Pancreas (tissue), 10 donors: ENCODE measurements at places on chromosomes 12 and 14. TPM values are rescaled to one million over a fixed set of nuclear protein-coding genes. Genes with fewer than 3 reads are reported as not detected.

Gene RACGAP1
- total RNA-seq: 2.9 TPM

Gene GLI1
- 0.84 TPM for total RNA-seq

Gene MYH6
- total RNA-seq: 0.05 TPM

Gene TAS2R13
- total RNA-seq: 0.75 TPM

Gene SERPINA3
- 1,011 TPM for total RNA-seq

Gene CLEC4C
- total RNA-seq: not detected

Gene LRRIQ1
- 0.92 TPM for total RNA-seq

Gene RTRAF
- 70.6 TPM for total RNA-seq

Gene SH2B3
- 11.2 TPM for total RNA-seq

Gene TAS2R10
- 0.25 TPM for total RNA-seq

Gene SLC7A8
- total RNA-seq: 16.9 TPM

Gene LTA4H
- total RNA-seq: 57.1 TPM

Gene NFE2
- 0.47 TPM for total RNA-seq

Gene KRT75
- total RNA-seq: not detected

Gene MYBPC1
- not detected for total RNA-seq

Gene PNP
- total RNA-seq: 9.4 TPM

Gene HPD
- 1.4 TPM for total RNA-seq

Gene C14orf39
- not detected for total RNA-seq

Gene BMP4
- 2.1 TPM for total RNA-seq

Gene NTF3
- not detected for total RNA-seq

Gene SERPINA9
- not detected for total RNA-seq

Gene INHBC
- not detected for total RNA-seq

Gene TMEM260
- total RNA-seq: 8.0 TPM

Gene EML5
- 1.5 TPM for total RNA-seq

Gene IRAK3
- 1.5 TPM for total RNA-seq

Gene CLEC4A
- total RNA-seq: 0.72 TPM

Gene CLEC2B
- 6.3 TPM for total RNA-seq

Gene PPP1R36
- 6.8 TPM for total RNA-seq

Gene PAX9
- total RNA-seq: not detected

Gene OVCH1
- not detected for total RNA-seq

Gene RILPL1
- total RNA-seq: 3.4 TPM

Gene ACOT6
- total RNA-seq: not detected

Gene GPR68
- total RNA-seq: 0.09 TPM

Gene NPFF
- total RNA-seq: not detected

Gene ZNF10
- 5.4 TPM for total RNA-seq

Gene KRT79
- not detected for total RNA-seq

Gene KLRG1
- total RNA-seq: 0.79 TPM

Gene IL31
- total RNA-seq: not detected

Gene RGS6
- total RNA-seq: 0.20 TPM

Gene PKP2
- 12.2 TPM for total RNA-seq

Gene CELA1
- not detected for total RNA-seq

Gene LRRC43
- 1.3 TPM for total RNA-seq

Gene GPX2
- total RNA-seq: 30.6 TPM
